ENCODE measurements at places on chromosomes 5 and 9. TPM values are rescaled to one million over a fixed set of nuclear protein-coding genes. Genes with fewer than 3 reads are reported as not detected.

ORM2 gene
- not detected for total RNA-seq

CCNJL gene
- total RNA-seq: 3.2 TPM

FOXD4 gene
- total RNA-seq: 0.13 TPM

ZMYND19 gene
- 26.1 TPM for total RNA-seq

HTR4 gene
- not detected for total RNA-seq

ANKRD18B gene
- total RNA-seq: 3.9 TPM

PCDHB12 gene
- 0.33 TPM for total RNA-seq

CCNG1 gene
- total RNA-seq: 309 TPM

ZNF883 gene
- total RNA-seq: 2.6 TPM

WDR38 gene
- 0.07 TPM for total RNA-seq

C5orf52 gene
- not detected for total RNA-seq

NUTM2G gene
- not detected for total RNA-seq

LCN15 gene
- not detected for total RNA-seq

ARL10 gene
- 9.2 TPM for total RNA-seq

CCDC180 gene
- total RNA-seq: 0.74 TPM

PCAT7 gene
- not detected for total RNA-seq

CAVIN4 gene
- total RNA-seq: 1.4 TPM

UGT3A1 gene
- not detected for total RNA-seq

SLC6A3 gene
- total RNA-seq: not detected

SEMA6A gene
- total RNA-seq: 0.35 TPM

MTAP gene
- 32.2 TPM for total RNA-seq

AHRR gene
- total RNA-seq: 5.4 TPM

PCDHGA8 gene
- 0.46 TPM for total RNA-seq

GFM2 gene
- total RNA-seq: 55.2 TPM

SAP30L gene
- 28.4 TPM for total RNA-seq

SPARC gene
- 1,269 TPM for total RNA-seq

FGF10 gene
- not detected for total RNA-seq
